Endothelial cell of umbilical vein (primary cell): ENCODE measurements at places on chromosomes 4 and X. TPM values are rescaled to one million over a fixed set of nuclear protein-coding genes. Genes with fewer than 3 reads are reported as not detected.

- peak; percentile 37 for DNase-seq
These were observed 4.2 kb upstream of the LEF1 start for GRCh38 chr4:108172753-108173598.

The DLG3 gene
- total RNA-seq = 2.4 and 3.2 TPM in 2 replicates

The ODAPH gene
- not detected in 2 replicates for total RNA-seq

DNA sequence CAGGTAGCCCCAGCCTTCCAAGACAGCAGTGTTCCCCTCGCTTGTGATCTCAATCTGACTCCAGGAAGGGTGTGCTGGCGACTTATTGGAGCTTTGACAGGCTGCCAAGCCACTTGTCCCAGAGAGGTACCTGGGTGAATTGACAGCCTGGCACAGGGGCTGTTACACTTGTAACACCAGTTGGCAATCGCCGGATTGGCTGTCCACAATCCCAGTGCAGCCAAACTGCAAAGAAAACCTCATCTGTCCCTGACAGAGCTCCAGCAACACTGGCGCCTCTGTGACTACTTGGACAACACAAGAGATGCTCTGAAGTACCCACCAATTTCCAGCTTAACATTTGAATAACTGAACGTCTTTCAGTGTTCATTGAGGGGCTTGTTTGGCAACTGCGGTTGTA lies 76.8 kb upstream of the PRPS1 start:
- DNase-seq = no peak

- no peak for DNase-seq
These were observed 104.9 kb downstream of the CLNK start for GRCh38 chr4:10579648-10580047.

GRCh38 chr4:110705440-110705782 lies 82.5 kb upstream of the PITX2 start:
- no peak for DNase-seq

DNA sequence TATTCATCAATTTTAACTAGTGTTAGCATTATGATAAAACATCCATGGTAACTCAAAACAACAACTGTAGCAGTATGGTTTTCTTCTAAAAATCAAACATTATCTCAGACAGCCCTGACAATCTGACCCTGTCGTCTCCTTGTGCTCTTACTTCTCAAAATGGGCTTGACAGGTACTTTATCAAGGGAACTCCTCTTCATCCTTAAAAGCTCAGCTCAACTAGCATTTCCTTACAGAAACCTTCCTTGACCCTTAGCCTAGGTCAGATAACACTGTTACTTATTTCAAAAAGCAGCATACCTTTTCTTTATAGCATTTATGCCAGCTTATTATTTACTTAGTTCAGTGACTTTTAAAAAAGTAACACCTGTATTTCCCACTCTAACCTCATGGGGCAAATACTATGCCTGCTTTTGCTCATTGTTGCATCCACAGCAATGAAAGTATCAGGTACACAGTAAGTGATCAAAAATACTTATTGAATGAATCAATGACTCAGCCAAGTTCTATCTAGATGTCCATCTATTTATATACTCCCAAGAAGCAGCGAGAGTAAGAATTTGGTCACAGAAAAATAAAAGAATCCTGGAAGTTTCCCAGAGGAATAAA lies 41.9 kb downstream of the ADAMTS3 start:
- DNase-seq = no peak

GRCh38 chrX:31168551-31168950 lies 96.7 kb upstream of the FTHL17 start:
- no peak for DNase-seq

DNA sequence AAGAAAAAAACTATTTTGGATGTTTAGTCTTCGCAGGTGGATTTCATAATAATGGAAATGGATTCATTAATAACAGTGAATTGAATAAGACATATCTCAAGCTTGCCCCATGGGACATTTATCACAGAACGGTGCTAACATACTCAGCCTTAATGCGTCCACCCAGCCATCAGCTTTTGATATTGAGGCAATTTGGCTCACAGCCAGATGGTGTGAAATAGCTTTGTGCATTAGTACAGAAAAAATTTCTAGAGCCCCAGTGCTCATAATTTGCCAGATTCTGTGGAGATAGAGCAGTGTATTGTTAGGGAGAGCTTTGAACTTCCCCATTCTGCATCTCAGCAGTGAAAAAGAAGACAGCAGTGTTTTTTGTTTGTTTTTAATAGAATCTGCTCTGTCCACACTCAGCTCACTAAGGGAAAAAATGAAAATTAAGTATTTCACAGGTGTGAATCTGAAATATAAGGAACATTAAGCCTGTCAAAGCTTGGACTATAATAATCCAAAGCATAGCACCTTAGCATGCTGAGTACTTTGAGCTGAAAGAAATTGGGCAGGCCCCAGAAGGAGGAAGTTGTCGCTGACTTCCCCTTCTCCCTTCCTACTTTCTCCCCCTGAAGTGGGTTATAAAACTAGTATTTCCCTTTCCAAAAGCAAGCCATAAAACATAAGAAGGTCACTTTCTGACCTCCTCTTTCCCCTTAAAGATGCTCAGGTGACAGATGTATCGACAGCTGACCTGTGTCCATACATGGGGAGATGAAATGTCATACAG lies 295.8 kb downstream of the MAGEB5 start:
- DNase-seq = no peak

GRCh38 chr4:126610933-126611332 lies 1021.8 kb upstream of the INTU start:
- DNase-seq = no peak

The RHOXF1 gene
- not detected in 2 replicates for total RNA-seq

The XAGE1A gene
- not detected in 2 replicates for total RNA-seq

GRCh38 chrX:129738466-129739308 lies at the start of gene XPNPEP2:
TSS of gene XPNPEP2 (plus strand) at chrX:129738979. CDS start at chrX:129739214, 235 bp downstream.
- DNase-seq = no peak
